ENCODE measurements at places on chromosomes 3 and 15.

DNA sequence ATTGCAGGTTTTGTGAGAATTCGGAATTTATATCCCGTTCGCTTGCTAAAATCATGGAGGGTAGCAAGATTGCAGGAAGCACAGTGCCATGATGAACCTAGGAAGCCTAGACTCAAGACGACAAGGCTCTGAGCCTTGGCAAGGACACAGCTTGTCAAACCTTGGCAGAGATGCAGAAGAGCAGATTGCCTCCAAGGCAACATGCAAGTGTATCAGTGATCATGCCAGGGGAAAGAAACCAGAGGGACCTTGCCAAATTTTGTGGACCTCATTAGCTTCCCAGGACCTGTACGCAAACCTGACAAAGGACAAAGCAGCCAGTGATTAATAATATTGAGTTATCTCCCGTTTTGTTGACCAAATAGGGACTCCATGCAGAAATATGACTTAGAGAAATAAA is 159.7 kb downstream of the GOLIM4 start:
- DNase-seq, result no peak

GRCh38 chr15:96186105-96186504 is 144.4 kb upstream of the NR2F2 start:
- no peak for DNase-seq

DNA sequence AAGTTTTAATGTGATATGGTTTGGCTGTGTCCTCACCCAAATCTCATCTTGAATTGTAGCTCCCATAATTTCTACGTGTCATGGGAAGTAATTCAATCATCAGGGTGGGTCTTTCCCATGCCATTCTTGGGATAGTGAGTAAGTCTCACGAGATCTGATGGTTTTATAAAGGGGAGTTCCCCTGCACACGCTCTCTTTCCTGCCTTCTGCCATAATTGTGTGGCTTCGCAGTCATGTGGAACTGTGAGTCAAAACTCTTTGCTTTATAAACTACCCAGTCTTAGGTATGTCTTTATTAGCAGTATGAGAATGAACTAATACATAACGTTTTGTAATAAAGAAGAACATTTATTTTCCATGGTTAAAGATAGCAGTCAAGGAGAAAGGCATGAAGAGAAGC is 39.2 kb upstream of the GOLIM4 start:
- DNase-seq, result no peak

GRCh38 chr15:44593042-44593736 is 56.2 kb downstream of the EIF3J start:
- no peak for DNase-seq

- DNase-seq, result no peak
Measured at GRCh38 chr3:43704697-43705096, 14.0 kb downstream of the ABHD5 start.

DNA sequence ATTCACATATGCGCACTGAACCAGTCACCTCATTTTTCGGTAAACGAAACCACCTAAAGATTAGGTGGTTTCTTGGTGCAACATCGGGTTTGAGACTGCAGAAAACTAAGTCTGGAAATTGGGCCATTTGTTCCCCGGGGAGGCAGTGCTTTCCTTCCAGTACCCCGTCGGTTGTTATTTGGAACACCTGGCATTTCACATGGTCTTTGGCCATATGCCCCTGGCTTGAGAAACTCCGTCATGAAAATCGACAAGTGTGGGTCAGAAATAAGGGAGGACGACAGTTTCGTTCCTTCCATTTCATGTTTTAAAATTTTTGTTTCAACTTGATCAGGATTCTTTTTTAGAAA is 544 bp upstream of the GATM start:
- no peak for DNase-seq

DNA sequence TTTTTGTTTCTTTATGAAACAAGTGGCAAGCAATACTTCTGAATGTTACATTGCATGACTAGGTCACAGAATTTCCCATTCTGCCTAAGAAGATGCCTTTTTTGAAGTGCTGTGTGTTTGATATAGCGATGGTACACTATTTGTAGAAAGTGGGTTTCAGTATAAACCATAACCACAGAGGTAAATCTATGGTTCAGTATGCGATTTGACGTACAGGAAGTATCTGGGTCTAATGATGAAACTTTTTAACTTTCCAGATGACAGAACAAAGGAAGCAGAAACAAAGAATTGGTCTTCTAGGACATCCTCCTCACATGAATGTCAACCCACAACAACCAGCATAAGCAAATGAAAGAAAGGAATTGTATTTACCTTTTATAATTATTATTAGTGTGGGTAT is 133.4 kb upstream of the BHLHE40 start:
- no peak for DNase-seq

DNA sequence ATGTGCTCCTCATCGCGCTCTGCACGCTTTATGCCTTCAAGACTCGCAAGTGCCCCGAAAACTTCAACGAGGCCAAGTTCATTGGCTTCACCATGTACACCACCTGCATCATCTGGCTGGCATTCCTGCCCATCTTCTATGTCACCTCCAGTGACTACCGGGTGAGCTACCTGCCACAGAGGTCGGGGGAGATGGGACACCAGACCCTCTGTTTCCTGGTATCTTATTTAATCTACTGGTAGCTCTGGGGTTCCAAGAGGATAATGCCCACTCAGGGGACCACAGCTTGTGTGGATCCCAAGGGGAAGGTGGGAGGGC is 9.1 kb downstream of the GRM2 start:
- DNase-seq, result no peak

DNA sequence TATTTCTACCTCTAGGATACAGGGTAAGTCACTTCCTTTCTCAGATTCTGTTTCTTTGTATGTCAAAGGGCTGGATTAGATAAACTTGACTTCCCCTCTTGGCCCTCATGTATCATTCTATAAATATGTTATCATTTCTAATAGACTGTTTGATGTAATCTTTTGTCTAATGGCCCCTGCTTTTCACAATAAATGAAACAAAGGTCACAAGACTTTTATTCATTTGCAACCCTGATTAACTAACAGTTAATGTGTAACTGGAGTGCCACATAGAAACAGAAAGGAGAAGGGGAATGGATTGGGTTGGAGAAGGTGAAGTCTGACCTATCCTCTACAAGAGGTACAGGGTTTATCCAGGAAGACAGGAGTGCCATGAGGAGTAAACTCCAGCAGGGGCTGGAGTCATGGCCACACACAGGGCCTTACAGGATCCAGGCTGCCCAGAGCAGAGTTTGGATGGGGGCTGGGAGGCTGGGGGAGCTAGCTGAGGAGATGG is 8.0 kb upstream of the B3GNT5 start:
- DNase-seq, result no peak

- no peak for DNase-seq
Measured at GRCh38 chr3:69890691-69891090, 108.8 kb upstream of the SAMMSON start.

GRCh38 chr3:38992117-38992760 is 59.5 kb downstream of the SCN11A start:
- DNase-seq, result no peak

- DNase-seq, result no peak
Measured at GRCh38 chr3:49966233-49966942, 26.4 kb downstream of the RBM6 start.

DNA sequence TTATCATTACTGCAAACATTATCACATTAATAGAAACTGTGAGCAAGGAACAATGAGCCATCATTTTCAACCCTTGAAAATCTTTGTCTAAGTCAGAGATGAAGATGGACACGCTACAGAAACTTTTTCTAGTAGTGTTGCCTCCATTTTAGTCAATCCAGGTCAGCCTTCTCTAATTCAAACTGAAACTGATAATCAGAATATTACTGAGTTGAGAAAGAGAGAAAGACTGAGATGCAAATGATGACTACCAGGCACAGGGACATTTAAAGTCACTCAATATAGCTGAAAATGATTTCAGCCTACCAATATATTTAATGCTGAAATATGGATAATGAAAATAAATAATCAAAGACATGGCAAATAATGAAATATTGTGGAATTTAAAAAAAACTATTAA is 261.4 kb downstream of the GBE1 start:
- DNase-seq, result no peak

- DNase-seq, result no peak
Measured at GRCh38 chr3:6120786-6121185, 740.1 kb upstream of the GRM7 start.

GRCh38 chr3:13065727-13066126 is 7.5 kb downstream of the IQSEC1 start:
- DNase-seq, result no peak

- DNase-seq, result no peak
Measured at GRCh38 chr3:189962466-189962865, 158.2 kb downstream of the P3H2 start.

DNA sequence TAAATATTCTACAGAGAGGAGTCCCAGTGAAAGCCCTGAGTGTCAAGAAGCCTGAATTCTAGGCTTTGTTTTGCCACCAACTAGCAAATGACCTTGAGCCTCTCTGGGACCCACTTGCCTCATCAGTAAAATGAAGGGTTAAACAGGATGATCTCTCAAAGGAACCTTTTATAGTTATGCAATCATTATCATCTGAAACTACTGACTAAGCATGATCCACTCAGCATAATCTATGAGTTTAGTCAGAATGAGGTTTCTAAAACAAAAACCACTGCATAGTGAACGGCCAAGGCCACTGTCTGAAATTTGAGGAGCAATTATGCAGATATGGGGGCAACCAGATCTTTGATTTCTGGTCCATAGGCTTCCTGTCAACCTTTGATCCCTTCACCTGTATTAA is 319.0 kb downstream of the MECOM start:
- no peak for DNase-seq

GRCh38 chr3:42101481-42101880 is 10.3 kb downstream of the TRAK1 start:
- DNase-seq, result no peak

DNA sequence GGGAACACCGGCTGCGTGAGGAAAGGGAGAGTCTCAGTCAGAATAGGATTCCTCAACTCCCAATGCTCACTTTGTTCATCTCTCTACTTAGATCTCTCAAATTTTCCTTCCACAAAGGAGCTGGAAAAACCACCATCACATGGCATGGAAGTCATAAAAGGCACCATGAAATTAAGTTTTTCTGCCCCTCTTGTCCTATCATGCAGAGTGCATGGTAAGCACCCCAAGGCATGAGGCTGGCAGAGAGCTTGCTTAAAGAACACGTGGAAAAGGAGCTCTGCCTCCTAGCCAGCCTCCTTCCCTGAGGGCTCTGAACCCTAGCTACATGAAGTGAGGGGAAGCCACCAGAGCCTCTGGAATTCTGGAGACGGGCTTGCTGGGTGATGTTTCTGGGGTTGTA is 17.8 kb downstream of the STIMATE start:
- no peak for DNase-seq

DNA sequence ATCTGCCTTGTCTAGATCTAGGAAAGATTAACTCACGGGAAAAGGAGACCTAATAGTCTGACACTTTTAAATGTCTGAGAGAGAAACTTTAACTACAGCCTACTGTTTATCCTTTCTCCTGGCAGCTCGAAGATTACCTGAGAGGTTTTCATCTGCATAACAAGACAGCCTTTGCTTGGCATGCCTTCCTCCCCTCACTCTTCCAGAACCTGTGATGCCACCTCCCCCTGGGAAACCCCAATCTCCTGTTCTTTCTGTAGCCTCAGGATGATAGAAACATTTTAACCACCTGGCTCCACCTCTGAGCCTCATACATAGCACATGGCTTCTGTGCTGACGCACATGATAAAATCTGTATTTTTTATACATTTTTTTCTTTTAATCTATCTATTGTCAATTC is 420.8 kb downstream of the CNTN6 start:
- no peak for DNase-seq

GRCh38 chr3:13202744-13203397 is 129.6 kb upstream of the IQSEC1 start:
- DNase-seq, result no peak

- no peak for DNase-seq
Measured at GRCh38 chr3:120764206-120764605, 21.7 kb downstream of the GTF2E1 start.

DNA sequence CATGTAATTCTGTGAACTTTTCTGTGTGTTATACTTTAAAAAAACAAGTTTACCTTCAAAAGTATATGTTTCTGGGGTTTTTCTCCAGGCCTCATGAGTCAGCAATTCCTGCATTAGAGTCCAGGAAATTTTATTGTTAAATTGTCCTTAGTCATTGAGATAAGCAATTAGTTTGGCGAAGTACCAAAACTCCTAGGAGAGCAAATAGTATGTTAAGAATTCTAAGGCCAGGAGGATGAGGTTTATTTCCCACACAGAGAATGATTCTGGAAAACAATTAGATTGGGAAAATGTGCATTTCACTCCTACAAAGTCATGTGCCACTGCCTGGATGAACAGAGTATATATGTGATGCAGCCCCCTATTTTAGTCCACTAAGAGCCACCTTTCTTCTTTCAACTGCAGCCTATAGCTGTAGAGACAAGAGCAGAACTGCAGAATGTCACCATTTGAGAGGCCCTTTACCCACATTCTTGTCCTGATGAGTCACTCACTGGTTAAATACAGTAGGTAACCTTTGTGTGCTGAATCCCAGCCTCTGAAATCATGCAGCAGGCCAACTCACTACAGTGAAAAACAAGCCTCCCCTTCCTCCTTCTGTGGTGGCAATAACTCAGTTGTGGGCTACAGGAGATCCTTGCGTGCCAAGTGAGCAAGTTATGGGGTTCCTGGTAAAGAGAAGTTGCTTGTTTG is 452.8 kb upstream of the THBS1 start:
- no peak for DNase-seq

GRCh38 chr3:143826296-143826695 is 22.0 kb downstream of the SLC9A9 start:
- no peak for DNase-seq

GRCh38 chr3:124882816-124883747 is 4.1 kb downstream of the ITGB5 start:
- no peak for DNase-seq

- DNase-seq, result no peak
Measured at GRCh38 chr3:166837535-166837934, 542.6 kb downstream of the ZBBX start.

GRCh38 chr3:38458796-38459498 is 5.3 kb downstream of the ACVR2B start:
- DNase-seq, result no peak

DNA sequence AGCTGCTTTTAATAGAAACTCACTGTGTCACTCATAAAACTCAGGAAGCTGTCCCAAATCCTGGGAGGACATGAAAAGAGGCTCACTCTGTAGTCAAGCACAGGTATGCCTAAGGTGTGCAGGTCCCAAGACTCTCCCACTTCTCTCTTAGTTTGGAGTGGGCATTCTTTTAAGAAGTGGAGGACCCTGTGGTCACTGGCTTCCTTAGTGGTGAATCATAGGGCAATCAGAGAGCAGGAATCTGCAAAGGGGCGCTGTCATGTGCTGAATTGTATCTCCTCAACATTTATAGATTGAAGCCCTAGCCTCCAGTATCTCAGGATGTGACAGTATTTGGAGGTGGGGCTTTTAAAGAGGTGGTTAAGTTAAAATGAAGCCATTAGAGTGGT is 47.2 kb upstream of the ZBTB38 start:
- DNase-seq, result no peak

All from stimulated activated CD4-positive, alpha-beta T cell treated with anti-CD3 and anti-CD28 coated beads, Interleukin-1b, Interleukin-23, amount 100 ng/mL, for 24 hours (primary cell).